Upper lobe of left lung (tissue), 6 donors: ENCODE measurements at places on chromosomes 2 and 18. TPM values are rescaled to one million over a fixed set of nuclear protein-coding genes. Genes with fewer than 3 reads are reported as not detected.

The CENPA gene
- total RNA-seq = 0.76 TPM

DNA sequence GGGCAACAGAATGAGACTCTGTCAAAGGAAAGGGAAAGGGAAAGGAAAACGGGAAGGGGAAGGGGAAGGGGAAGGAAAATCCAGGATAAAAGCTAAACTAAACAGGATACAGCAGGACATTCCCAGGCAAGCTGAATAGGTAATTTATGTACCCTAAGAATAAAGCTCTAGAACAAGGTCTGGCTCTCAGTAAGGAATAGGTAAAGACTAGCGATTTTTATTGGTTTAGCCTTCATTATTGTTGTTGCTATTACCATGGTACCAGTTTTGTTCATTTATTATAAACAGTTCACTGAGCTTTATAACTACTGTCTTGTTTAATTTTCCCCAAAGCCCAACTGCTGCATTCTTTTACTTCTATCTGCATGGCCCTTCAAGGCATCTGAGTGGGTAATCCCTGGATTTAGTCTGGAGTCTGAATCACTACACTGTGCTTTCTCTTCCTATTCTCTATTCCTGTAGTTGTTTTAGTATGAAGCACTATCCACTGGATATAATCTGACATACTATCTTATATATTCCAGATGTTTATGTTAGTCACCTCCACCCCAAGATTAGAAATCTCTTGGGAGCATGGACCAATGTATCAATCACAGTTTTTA, 127.1 kb upstream of the TANK start:
- no peak overlapping the region for H3K4me3 ChIP-seq
- H3K36me3 ChIP-seq = no peaks in the 10 kb centered on the region
- H3K27ac ChIP-seq = no peak overlapping the region
- H3K4me1 ChIP-seq = peaks cover 4% of the 10 kb centered on the region

- H3K4me3 ChIP-seq = no peak overlapping the region
- DNase-seq = no peak
- H3K27me3 ChIP-seq = no peaks in the 10 kb centered on the region
- H3K4me1 ChIP-seq = no peaks in the 10 kb centered on the region
Observed at GRCh38 chr2:51368250-51368649, 336.3 kb upstream of the NRXN1 start.

GRCh38 chr18:37385846-37386778, 179.5 kb downstream of the CELF4 start:
- no peaks in the 10 kb centered on the region for H3K36me3 ChIP-seq
- H3K27ac ChIP-seq = no peak overlapping the region
- no peak for DNase-seq
- H3K27me3 ChIP-seq = no peaks in the 10 kb centered on the region
- no peaks in the 10 kb centered on the region for H3K4me1 ChIP-seq
- no peak overlapping the region for H3K4me3 ChIP-seq

The IL1RL2 gene
- total RNA-seq = 0.57 TPM

- no peak overlapping the region for H3K4me3 ChIP-seq
- H3K36me3 ChIP-seq = no peaks in the 10 kb centered on the region
- no peak for DNase-seq
- no peaks in the 10 kb centered on the region for H3K27me3 ChIP-seq
Observed at GRCh38 chr18:33581856-33582255, 3.8 kb downstream of the ASXL3 start.

- H3K27ac ChIP-seq = no peak overlapping the region
- no peaks in the 10 kb centered on the region for H3K4me1 ChIP-seq
- H3K4me3 ChIP-seq = no peak overlapping the region
- no peaks in the 10 kb centered on the region for H3K36me3 ChIP-seq
- no peaks in the 10 kb centered on the region for H3K27me3 ChIP-seq
- no peak for DNase-seq
Observed at GRCh38 chr18:37381554-37381953, 184.0 kb downstream of the CELF4 start.

DNA sequence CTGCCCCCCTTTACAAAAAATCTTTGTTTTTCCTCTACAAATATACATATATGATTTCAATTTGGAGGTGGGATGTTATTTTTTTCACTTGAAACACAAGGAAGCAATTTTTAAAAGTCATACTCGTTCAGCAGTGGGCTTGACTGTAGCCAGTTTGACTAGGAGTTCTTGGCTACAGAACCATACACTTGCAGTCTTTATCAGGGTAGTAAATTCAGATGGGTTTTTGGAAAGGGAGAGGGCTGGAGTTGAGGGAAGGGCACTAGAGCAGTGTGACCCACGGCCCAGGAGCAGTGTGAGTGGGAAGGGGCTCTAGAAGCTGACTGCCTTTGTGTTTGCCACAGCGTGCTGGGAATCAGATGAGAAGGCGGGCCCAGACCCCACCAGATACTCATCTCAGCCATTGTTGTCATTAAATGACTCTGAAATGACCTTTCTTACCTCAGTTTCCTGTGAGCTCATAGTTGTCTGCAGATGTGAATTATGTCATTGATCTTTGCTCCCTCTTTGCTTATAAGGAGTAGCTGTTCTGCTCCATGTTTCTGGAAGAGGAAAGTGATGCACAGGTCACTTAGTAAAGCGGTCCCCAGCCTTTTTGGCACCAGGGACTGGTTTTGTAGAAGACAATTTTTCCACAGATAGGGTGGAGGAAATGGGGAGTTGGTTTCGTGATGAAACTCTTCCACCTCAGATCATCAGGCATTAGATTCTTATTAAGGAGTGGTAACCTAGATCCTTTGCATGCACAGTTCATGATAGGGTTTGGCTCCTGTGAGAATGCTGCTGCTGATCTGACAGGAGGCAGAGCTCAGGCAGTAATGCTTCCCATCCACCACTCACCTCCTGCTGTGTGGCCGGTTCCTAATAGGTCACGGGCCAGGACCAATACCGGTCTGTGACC, 116.8 kb downstream of the SPTBN1 start:
- peaks cover 96% of the 10 kb centered on the region for H3K4me1 ChIP-seq
- DNase-seq = no peak
- no peak overlapping the region for H3K4me3 ChIP-seq
- no peaks in the 10 kb centered on the region for H3K36me3 ChIP-seq
- no peaks in the 10 kb centered on the region for H3K27me3 ChIP-seq

DNA sequence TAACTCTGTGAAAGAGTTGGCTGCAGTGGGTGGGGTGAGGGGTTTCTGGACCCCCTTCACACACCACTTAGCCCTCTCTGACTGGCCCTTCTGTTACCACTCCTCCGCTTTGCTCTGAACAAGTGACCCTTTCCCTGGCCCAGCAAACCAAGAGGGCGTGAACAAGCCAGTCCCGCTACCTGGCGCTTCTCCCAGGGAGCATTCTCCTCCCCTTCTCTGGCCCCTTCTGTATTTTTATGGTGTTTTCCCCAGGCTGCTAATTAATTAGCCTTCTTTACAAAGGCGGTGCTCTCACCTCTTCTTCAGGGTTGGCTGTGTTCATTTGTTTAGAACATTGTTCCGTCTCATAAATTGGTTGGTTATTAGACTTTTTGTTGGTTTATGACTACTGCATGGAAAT, 180.1 kb downstream of the MGAT5 start:
- no peaks in the 10 kb centered on the region for H3K27me3 ChIP-seq
- H3K4me3 ChIP-seq = no peak overlapping the region
- no peak overlapping the region for H3K27ac ChIP-seq

- DNase-seq = no peak
- H3K27ac ChIP-seq = no peak overlapping the region
- H3K36me3 ChIP-seq = no peaks in the 10 kb centered on the region
- no peaks in the 10 kb centered on the region for H3K4me1 ChIP-seq
- H3K27me3 ChIP-seq = no peaks in the 10 kb centered on the region
Observed at GRCh38 chr2:57432528-57432927, 614.1 kb upstream of the VRK2 start.

DNA sequence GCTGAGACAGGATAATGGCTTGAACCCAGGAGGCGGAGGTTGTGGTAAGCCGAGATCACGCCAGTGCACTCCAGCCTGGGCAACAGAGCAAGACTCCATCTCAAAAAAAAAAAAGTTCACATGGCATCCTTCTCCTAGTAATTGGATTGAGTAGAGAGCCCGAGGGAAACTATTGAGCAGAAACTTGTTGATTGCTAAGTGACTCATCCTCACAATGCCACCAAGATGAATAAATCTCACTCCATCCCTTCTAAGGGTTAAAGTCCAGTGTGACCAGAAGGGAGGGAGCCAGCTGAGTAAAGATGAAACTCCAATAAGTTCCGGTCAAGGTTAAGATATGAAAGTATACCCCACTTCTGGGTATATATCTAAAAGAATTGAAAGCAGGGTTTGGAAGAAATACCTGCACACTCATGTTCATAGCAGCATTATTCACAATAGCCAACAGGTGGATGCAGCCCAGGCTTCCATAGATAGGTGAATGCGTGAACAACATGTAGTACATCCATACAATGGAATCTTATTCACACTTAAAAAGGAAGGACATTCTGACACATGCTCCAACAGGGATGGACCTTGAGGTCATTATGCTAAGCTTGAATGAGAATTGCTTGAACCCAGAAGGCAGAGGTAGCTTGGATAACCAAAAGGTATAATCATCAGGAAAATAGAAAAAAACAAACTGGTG, 13.0 kb upstream of the FHL2 start:
- H3K4me3 ChIP-seq = no peak overlapping the region
- H3K36me3 ChIP-seq = no peaks in the 10 kb centered on the region
- no peak for DNase-seq
- no peak overlapping the region for H3K27ac ChIP-seq

DNA sequence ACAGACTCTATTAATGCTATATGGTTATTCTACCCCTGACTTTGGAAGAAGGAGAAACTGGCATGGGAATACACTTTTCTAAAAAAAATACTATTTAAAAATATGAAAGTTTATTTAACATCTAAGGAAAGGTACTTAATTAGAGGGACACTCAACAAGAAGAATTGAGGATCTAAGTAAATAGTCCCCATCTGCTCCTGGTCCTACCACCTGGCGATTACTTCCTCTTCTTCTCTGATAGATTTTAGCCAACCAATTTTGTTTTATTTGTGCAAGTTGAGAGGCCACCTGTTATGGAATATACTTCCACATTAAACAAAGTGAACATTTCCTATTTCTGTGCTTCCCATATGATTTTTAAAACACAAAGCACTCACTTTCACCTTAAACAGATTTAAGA, 111.7 kb downstream of the BCL2 start:
- no peak overlapping the region for H3K4me3 ChIP-seq
- H3K36me3 ChIP-seq = no peaks in the 10 kb centered on the region
- no peak for DNase-seq
- no peaks in the 10 kb centered on the region for H3K27me3 ChIP-seq
- peaks cover 3% of the 10 kb centered on the region for H3K4me1 ChIP-seq
- H3K27ac ChIP-seq = no peak overlapping the region

GRCh38 chr18:37553633-37554398, 11.8 kb downstream of the CELF4 start:
- H3K4me3 ChIP-seq = no peak overlapping the region
- no peak overlapping the region for H3K27ac ChIP-seq
- H3K27me3 ChIP-seq = no peaks in the 10 kb centered on the region
- H3K4me1 ChIP-seq = no peaks in the 10 kb centered on the region
- DNase-seq = no peak

The KCMF1 gene
- total RNA-seq = 40.4 TPM

DNA sequence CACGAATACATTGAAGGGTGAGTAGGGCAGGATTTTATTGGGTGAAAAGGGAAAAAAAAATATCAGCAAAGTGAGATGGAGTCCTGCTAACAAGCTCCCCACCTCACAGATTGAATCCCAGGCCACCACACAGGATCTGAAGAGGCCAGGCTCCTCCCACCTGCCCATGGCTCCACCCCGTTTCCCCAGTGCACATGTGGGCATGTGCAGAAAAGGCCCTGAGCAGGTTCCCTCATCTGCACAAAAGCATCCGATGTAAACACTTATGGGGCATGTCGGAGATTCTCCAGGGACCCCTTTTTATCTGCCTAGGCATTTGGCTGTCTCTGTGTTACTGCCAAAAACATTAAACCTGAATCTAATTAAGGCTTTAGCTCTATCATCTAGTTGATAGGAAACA, 35.2 kb downstream of the SKA1 start:
- H3K4me3 ChIP-seq = no peak overlapping the region
- no peak overlapping the region for H3K27ac ChIP-seq
- no peaks in the 10 kb centered on the region for H3K4me1 ChIP-seq
- no peak for DNase-seq
- H3K27me3 ChIP-seq = no peaks in the 10 kb centered on the region

DNA sequence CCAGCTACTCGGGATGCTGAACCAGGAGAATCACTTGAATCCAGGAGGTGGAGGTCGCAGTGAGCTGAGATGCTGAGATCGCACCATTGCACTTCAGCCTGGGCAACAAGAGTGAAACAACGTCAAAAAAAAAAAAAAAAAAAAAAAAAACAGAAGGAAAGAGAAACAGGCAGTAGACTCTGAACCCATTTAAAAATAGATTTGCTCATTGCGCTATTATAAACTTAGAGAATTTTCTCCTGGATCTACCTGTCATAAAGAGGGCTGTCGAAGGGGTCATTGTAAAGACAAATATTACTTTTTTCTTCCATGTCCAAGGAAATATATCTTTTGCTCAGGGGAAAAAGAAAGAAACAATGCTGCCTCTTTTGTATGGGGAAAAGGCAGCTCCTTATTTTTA, 425.0 kb upstream of the ID2 start:
- no peak overlapping the region for H3K27ac ChIP-seq
- no peaks in the 10 kb centered on the region for H3K4me1 ChIP-seq
- no peaks in the 10 kb centered on the region for H3K27me3 ChIP-seq
- no peak for DNase-seq
- no peaks in the 10 kb centered on the region for H3K36me3 ChIP-seq

DNA sequence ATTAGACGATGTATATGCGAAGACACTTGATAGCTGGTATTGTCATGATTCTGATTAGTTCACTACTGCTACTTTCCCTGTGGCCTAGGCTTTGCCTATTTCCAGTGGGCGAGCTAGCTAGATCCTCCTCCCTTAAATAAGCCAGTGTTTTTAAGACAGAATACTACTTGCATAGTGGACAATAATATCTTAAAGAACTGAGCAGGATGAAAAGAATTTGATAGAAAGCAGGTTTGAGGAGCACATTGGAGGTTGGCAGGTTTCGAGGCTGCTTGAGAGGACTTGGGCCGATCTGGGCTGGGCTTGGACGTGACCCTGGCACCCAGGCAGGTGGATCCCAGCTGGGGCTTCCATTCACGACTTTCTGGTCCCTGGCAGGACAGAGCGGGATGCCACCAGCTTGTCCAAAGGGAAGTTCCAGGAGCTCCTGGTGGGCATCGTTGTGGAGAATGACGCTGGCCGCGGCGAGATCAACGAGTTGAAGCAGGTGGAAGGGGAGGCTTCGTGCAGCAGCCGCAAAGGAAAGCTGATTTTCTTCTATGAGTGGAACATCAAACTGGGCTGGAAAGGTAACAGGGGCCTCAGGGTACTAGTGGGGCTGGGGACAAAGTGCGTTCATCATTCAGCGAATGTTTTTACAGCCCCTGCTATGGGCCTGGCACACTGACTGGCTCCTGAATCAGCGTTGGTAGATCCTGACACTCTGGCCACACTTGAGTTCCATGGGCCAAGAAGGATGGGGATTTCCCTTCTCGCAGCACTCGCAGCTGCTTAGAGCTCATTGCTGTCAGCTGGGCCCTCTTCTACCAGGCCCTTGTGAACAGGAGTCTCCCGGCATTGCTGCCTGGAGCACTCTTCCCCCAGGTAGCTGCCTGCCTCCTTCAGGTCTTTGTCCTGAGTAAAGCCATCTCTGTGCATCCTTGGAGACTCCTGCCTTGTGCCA, 16.9 kb downstream of the C2orf74 start:
- H3K27ac ChIP-seq = no peak overlapping the region
- H3K27me3 ChIP-seq = no peaks in the 10 kb centered on the region
- DNase-seq = peak; percentile 71
- peaks cover 48% of the 10 kb centered on the region for H3K4me1 ChIP-seq

The TNS1 gene
- 766 TPM for total RNA-seq
